ENCODE measurements at places on chromosomes 7 and 10.

GRCh38 chr7:87206361-87206760, 13.2 kb downstream of the TMEM243 start:
- DNase-seq = no peak

GRCh38 chr10:59976909-59977308, 70.6 kb upstream of the CCDC6 start:
- DNase-seq = no peak

DNA sequence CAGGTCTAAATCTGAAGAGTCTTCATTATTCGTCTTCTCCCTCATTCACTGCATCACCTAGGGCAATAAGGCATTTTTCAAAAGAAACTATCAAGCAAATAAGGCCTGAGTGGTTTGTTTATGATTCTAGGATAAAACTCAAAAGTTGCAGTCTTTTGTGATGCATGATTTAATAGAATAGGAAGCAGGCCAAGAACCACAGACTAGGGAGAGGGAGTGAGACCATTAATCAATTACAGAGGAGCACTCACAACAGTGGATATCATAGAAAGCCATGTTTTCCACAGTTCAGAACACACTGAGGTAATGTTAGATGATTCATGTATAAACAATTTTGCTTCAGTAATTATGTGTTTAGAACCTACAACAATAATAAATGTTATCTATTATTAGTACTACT, 87.8 kb upstream of the LRRTM3 start:
- no peak for DNase-seq

- no peak for DNase-seq
Measured at GRCh38 chr7:108091461-108091831, 38.7 kb downstream of the LAMB4 start.

- no peak for DNase-seq
Measured at GRCh38 chr7:29156907-29157452, 10.6 kb upstream of the CPVL start.

DNA sequence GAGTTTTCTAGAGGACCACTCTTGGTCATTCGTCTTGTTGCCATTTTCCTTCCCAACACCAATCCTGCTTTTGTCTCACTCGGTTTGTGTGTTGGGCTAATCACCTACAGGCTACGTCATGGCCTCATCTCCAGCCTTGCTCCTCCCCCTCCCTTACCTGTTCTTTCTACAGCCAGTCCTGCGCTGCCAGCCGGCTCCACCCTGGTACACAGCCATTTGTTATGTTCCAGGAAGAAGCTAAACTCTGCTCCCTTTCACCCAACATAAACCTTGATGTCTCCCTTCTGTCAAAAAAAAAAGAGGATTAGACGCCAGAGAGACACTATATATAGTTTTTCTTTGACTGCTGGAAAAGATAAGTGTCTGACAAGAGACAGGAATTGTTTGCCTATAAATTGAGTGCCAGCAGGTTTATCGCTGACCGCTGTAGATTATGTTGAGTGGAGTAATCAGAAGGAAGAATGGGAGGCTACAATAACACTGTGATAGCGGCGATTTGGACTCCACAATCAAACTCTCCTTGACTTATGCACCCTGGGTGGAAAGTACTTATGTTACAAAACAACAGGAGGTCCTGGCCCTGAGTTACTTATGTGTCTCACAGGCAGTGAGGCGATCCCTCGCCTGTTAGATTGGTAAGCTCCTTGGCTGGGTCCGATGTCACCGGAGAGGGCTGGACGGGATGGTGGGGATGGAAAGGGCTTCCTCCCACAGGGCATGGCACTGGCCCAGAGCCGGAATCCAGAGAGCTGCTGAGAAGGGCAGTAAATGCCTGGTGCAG, 171.3 kb upstream of the BMPER start:
- no peak for DNase-seq

- no peak for DNase-seq
Measured at GRCh38 chr7:26305090-26305868, 13.6 kb downstream of the SNX10 start.

DNA sequence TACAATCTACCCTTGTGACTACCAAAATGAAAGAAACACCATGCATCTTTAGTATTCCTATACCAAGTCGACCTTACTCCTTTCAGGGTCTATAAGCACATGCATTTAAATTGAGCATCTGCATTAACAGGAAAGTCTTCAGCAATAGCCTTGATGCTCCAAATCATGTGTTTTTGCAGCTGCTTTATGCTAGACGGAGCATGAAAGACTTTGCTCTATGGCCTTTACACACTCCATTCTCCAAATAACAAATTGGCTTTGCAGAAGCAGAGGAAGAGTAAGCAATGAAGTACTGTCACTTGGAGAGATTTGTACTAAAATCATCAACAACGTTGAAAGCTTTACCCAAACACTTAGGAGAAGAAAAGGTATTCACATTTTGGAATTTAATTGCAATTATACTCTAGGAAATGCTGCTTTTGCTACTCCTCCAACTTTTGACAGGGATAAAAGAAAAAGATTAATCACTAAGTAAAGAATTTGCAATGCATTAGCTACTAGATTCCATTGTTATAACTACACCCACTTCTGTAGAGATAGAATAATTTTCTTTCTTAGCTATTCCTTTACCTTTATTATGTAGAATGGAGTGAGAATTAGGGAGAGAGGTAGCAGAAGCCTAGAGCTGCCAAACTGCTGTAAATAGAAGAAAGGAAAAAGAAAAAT, 131.8 kb downstream of the SEMA3E start:
- no peak for DNase-seq

GRCh38 chr7:24457219-24457558, 116.1 kb upstream of the PALS2 start:
- DNase-seq = no peak

DNA sequence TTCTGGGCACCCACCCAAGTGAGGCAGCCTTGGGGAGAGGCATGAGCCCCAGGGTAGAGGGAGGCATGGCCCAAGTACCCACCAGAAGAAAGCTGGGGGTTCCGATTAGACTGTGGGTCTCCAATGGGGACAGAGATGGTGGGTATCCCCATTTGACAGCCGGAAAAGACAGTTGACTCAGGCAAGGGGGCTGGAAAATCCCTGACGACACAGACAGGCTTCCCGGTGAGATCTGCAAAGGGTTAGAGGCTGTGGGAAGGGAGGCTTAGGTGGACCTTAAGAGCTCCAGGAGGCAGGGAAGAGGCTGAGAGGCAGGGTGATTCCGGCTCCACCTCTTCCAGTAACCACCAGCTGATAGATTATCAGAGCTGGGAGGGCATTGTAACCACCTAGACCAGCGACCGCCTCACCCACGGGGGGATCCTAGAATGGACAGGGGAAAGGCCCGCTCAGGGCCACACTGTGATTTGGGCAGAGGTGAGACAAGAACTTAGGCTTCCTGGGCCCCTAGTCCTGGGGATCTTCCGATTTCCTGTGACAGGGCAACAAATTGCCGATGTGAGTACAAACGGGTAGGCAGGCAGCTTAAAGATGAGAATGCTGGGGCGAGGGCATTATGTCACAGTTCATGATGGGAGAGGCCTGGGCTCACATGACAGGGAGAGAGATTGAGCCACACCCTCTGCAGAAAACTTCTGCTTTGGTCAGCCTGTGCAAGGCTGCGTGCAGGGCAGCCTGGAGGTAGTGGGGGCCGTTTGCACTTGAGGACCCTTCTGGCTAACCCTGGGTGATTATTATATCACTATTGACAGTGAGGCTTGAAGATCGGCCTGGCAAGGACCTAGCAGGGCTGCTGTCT, 5.4 kb downstream of the TBATA start:
- DNase-seq = no peak
